A549 treated with RU486 at 1 μM for 4 hours (cell line): ENCODE measurements at places on chromosomes 7 and 10. TPM values are rescaled to one million over a fixed set of nuclear protein-coding genes. Genes with fewer than 3 reads are reported as not detected.

Gene GOLGA7B
- total RNA-seq: 4.0 to 5.9 TPM (median 4.7 TPM) in 5 replicates

Gene GPER1
- 0.53 to 1.1 TPM (median 0.82 TPM) in 5 replicates for total RNA-seq

Gene CEP41
- total RNA-seq: 11.6 to 13.8 TPM (median 13.3 TPM) in 5 replicates

Gene CFAP58
- total RNA-seq: 0.05 to 0.30 TPM (median 0.09 TPM) in 4 of 5 replicates, not detected in the other

Gene PNLIPRP3
- not detected in 5 replicates for total RNA-seq

Gene PHYHIPL
- 0.33 to 0.42 TPM (median 0.38 TPM) in 5 replicates for total RNA-seq

Gene SAMD9L
- 0.58 to 1.2 TPM (median 0.72 TPM) in 5 replicates for total RNA-seq

Gene CHPF2
- 35.6 to 52.0 TPM (median 45.6 TPM) in 5 replicates for total RNA-seq
